Posterior vena cava (tissue), 2 donors: ENCODE measurements at places on chromosomes 3 and 15.

DNA sequence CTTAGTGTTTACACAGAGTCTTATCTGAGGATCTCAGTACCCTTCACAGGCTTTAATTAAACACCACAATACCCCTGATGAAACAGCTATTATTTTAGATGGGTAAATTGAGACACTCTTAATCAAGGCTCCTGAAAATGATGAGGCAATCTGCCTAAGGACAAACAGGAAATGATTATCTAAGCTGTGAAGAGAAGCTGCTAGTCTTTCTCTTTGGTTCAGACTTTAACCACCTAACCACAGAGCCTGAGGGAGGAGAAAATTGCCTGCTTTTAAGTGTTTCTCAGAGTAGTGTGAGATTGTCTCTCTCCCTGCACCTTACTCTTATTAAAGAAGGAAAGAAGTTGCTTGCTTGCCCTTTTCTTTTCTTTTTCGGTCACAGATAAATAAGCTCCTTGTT lies 364.3 kb upstream of the ADAMTS9 start:
- DNase-seq: no peak

DNA sequence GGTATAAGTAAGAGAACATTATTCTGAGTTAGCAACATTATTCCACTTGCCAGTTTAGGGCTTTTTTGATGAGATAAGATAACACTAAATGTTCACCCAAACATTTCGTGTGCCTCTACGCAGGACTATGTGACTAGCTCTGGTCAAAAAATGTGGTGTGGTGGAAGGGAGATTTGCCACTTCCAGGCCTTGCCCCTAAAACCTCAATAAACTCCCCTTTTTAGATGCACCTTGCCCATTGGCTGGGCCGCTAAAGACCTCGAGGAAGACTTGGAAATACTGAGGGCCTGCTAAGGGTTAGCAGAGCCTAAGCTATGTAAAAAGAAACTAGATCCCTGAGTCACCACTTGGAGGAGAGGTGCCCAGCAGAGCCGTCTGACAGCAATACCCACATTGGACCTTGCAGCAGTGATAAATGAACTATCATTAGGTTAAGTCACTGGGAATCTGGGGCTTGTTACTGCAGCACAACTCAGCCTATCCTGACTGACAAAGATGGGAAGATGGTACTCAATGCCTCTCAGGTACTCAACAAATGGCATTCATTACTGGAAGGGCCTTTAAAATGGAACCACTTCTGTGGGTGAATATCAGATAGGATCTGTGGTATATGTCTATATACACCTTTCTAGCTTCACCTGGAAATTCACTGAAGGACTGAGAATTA lies 331.5 kb upstream of the TLE3 start:
- DNase-seq: no peak

GRCh38 chr3:24704496-24704895 lies 209.8 kb upstream of the THRB start:
- DNase-seq: no peak

DNA sequence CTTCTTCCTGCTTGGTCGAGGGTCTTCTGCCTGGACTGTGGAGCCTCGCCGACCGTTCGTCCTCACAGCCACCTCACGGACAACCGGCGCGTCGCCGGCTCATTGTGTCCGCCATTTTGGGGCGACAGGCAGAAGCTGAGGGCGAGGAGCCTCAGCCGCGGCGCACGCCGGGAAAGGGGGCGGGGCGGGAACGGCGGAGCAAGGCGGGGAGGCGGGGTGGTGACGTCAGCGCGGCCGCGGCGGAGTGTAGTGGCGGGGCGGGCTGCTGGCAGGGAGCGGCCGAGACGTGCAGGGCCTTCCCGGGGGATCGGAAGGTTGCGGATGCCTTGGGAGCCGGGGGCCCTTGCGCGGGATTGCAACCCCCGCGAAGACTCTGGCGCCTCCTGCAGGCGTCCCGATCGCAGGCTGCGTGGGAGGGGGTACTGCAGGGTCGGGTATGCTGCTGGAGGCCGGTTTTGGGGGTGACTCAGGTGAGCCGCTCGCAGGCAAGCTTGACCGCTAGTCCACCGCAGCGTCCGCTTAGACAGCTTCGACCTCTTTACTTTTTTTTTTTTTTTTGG lies at the start of gene WDR82:
Gene WDR82, minus strand, starts transcription at position 140 of the 560 bp plus-strand sequence. CDS start 288 bp downstream, outside the sequence.
- DNase-seq: peak; percentile 99

GRCh38 chr15:41870689-41871081 lies 23.2 kb downstream of the SPTBN5 start:
- DNase-seq: no peak

DNA sequence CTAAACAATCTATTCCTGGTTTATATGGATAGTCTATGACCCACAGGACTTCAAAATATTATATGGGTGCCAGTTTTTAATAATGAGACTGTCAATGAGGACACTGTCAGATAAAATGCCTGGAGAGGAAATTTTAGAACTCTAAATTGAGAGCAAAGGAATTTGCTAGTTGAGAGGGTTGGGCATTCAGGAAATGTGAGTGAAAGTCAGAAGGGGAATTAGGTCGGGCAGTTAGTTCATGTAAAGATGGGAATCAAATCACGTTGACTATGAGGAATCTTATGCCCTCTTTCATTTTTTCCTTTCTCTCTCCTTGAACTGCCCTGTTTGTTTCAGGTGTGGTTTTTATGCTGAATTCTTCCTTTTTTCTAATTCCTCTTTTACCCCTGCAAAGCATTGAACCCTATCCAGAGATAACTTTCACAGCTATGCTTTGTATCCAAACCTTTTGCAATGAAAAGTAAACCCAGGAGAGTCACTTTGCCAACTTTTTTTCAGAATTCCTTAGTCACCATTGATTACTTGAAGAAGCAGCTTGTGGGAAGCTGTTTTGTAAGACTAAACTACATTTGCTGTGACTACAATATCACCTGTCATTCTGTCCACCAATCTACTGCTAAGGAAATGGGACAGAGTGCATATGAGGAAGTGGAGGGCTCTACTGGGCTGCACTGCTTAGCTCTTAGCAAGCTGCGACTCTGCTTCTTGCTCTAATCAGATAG lies 27.8 kb downstream of the CHP1 start:
- DNase-seq: no peak

DNA sequence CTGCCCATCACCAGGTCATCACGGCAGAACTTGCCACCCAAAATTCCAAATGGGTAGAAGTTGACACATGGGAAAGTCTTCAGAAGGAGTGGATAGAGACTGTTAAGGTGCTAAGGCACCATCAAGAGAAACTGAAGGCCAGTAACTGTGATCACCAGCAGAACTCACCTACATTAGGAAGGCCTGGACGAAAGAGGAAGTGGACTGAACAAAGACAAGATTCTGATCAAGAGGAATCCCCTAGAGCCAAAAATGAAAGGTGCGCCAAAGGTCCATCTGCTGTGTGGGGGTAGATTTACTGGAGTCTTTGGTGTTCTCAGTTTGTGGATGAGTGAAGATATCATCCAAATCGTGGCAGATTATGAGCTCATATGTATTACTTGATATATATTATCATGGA lies 46.3 kb upstream of the P3H2 start:
- no peak for DNase-seq

DNA sequence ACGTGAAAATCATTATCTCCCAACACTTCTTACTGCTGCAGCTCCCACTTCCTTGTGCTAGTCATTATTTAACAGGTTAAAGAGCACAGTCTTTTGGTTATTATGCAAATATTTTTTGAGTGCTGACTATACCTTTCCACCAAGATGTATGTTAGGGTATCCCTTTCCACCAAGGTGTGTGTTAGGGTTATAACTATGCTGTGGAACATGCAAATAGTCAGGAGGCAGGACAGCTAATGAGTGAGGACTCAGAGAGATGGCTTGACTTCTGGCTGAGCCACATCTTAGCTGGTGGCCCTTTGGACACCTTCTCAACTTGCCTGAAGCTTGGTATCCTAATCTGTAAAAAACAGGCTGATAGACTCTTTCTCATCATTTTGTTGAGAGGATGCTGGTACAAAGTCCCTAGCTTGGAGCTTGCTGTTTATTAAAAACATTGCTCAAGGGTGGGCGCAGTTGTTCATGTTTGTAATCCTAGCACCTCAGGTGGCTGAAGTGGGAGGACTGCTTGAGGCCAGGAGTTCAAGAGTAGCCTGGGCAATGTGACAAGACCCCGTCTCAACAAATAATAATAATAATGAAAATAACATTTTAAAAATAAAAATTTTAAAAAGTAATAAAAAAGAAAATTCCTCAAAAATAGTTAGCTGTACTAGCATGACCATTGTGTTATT lies 160.5 kb upstream of the ADAMTS9 start:
- DNase-seq: no peak

DNA sequence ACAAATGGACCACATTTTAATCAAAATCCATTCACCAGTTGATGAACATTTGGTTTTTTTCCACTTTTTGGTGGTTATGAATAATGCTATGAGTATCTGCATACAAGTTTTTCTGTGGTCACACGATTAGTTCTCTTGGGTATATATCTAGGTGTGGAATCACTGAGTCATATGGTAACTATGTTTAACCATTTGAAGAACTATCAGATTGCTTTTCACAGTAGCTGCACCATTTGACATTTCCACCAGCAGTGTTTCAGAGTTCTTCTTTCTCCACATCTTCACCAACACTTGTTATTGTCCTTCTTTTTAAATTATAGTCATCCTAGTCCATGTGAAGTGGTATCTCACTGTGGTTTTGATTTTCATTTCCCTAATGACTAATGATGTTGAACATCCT lies 33.3 kb upstream of the ATG7 start:
- no peak for DNase-seq

GRCh38 chr3:134427400-134428111 lies 53.3 kb upstream of the AMOTL2 start:
- peak; percentile 93 for DNase-seq

- DNase-seq: no peak
Measured at GRCh38 chr15:49308686-49309085, 114.4 kb upstream of the FGF7 start.

DNA sequence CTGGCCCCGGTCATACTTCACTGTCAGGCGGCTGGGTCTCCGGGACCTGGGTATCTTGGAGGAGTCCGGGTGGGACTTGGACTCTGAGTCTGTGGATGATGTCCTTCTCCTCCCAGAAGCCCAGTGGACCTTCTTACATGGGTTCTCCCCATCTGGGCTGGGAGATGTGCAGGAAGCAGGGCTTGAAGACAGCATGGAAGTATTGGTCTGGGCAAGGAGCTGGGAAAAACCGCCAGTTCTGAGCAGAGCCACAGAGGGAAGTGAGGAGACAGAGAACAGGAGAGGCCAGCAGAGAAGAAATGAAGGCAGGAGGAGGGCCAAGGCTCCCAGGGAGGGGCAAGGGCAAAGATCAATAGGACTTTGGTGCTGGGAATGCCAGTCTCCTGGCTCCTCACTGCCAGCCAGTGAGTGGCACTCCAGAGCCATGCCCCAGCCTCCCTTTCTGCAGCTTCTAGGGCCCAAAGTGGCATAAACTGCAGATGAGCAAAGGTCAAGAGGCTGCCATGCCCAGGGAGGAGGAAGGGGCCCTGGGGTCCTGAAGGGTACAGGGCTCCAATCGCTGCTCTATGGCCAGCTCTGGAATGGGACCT lies at the start of gene PPP1R14D:
Gene PPP1R14D, minus strand, starts transcription at position 262 of the 590 bp plus-strand sequence. Its CDS starts 67 bp downstream, at position 195.
- peak; percentile 38 for DNase-seq

DNA sequence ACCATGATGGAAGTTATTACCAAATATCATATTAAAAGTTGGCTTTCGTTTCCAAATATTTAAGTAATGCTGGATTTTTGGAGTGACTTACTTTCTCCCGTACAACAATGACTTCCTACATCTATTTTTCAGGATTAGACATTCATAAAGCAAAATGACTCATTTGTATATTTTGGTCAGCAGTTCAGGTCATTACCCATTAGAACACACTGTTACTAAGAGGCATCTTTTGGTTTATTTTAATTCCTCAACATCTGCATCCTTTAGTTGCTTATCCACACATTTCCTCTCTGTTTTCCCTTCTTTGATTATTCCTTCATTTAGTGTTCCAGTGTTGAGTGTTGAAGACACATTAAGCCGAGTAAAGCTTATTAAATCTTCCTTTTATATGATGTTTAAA lies 348.2 kb downstream of the NAALADL2 start:
- no peak for DNase-seq

DNA sequence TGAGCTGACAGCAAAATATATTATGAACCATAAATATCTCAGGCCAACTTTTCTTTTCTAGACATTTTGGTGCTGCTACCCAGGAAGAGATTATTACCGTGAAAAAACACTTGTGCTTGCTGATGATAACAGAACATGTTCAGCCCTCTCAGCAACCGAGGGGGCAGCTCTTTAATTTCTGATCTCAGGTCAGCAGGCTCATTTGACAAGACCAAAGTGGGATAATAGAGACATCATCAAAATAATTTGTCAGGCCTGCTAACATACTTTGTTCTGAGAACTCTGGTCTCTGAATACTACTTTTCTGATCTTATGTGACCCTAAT lies 645.9 kb upstream of the KCNMB2 start:
- DNase-seq: no peak

DNA sequence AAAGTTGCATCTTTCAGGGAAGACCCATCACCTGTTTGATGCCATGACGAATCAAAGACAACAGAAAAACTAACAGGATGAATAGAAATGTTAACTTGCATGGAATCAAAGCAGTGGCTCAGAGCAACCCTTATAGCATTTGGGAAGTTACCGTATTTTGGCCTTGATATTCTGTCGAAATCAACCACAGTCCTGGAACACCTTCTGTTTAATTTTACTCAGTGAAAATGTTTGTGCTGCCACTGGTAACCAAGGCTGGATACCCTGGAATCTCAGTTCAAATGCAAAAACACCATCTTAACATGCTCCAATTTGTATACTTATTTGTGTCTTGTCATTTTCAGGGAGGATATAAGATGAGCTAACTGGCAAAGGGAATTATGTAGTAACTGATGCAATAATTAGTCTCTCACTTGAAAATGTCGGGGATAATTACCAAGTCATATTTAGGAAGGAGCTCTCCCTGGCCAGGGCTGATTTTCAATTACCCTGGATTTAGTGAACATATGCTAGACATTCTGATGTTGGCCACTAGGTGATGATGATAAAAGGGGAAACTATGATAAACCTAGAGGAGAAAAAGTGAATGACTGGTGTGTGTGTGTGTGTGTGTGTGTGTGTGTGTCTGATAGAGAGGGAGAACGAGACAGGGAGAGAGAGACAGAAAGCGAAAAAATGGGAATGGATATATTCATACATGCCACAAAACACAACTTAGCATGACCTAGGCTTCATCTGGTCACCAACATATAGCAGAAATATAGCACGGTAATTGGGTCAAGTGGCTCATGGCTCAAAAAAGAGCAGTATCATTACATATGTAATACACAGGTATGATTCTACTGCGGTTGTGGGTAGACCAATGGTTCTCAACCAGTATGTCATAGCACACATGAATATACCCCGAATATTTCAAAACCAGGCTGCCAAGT lies 19.0 kb upstream of the PRICKLE2 start:
- no peak for DNase-seq

- no peak for DNase-seq
Measured at GRCh38 chr3:152499791-152500385, 231.2 kb downstream of the MBNL1 start.

GRCh38 chr15:100308213-100308600 lies 33.6 kb downstream of the ADAMTS17 start:
- no peak for DNase-seq

- DNase-seq: peak; percentile 45
Measured at GRCh38 chr3:48411606-48412374, 18.1 kb downstream of the PLXNB1 start.

- DNase-seq: no peak
Measured at GRCh38 chr3:2968475-2968874, 141.7 kb downstream of the IL5RA start.
